Tongue (tissue), 3 donors: ENCODE measurements at places on chromosomes 12 and 14.
A peak's percentile ranks its signal among the peaks of the same experiment; 100 is the strongest.

DNA sequence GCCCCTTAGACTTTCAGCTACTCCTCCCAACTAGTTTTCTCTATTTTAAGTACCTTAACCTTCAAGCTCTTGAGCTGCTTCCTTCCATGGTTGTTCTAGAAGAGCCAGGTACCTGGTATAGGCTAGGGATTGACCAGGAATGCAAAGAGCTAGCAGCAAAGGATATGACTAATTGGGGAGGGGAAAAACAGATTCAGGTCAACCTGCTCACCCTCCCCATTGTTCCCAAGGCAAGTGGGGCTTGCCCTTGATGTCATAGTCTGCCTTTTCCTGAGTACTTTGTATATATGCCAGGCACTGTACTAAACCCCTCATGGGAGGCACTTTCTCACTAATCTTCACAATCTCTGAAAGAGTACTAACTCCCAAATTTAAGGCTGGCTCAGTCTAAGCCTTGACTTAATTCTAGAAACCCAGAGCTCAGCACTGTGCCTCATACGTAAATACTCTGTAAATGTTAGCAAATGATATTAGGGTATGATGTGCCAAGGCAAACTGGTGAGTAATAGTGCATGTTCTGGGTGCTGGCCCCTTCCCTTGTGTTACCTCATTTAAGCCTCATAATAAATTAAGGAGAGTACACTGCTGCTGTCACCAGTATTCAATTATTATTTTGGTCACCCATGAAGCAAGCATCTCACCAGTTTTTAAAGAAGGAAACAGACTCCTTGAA, 42.2 kb downstream of the SUDS3 start:
- DNase-seq: no peak

DNA sequence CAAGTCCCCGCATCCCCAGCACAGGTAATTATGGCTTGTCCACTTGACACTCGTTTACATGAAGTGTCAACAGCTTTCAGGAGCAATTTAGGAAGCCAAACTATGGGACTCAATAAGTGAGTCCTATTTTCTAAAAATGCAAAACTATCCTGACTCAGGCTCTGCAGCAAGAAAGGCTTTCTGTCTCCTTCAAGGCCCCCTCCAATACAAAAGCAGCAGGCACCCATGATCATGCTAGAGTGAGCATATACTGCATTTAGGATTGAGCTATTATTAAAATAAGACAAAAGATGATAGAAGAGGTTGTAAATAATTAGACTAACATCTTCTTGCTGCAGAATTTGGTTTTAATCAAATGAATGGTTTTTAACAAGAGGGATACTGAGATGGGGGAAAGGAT, 3.2 kb downstream of the SIX6 start:
- peak; percentile 13 for DNase-seq

DNA sequence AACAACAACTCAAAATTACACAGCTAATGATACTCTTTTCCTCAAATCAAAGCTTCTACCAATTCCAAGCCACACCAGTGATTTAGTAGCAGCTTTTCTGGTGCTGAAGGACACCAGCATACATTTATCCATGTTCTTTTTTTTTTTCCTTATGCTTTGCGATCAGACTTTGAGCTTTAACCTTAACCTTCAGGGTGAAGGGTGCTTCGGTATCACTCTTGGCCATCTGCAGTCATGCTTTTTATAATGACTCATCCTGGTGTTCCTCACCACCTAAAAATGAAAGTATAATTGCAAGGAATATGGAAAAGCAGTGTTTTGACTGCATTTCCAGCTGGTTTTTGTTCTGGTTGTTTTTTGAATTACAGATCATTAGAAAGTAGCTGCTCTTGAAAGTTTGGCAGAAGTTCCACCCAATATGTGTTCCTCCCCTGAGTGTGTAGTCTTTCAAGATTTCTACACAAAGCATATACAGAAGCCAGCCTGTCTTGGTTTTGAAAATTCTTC, 1.3 kb upstream of the SLC41A2 start:
- peak; percentile 46 for DNase-seq

GRCh38 chr12:32252199-32253073, 145.8 kb downstream of the BICD1 start:
- no peak for DNase-seq

GRCh38 chr12:85244561-85244960, 35.5 kb upstream of the ALX1 start:
- DNase-seq: no peak

DNA sequence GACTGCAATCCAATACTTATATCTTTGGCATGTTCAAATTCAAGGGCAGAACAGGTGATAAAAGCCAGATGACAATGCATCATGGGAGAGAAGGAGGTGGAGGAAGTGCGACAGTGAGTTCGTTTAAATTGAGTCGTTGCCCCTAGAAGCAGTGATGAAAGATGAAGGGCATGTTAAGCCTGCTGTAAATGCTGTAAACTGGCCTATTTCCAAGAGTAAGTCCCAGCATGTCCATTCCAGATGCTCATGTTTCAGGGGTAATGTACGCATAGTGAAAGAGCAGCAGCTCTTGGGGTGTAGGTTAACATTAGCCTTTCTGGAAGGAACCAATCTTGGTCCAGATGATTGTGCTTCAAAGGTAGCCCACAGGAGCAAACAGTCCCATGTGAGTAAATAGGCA, 97.1 kb downstream of the C2CD5 start:
- peak; percentile 62 for DNase-seq

DNA sequence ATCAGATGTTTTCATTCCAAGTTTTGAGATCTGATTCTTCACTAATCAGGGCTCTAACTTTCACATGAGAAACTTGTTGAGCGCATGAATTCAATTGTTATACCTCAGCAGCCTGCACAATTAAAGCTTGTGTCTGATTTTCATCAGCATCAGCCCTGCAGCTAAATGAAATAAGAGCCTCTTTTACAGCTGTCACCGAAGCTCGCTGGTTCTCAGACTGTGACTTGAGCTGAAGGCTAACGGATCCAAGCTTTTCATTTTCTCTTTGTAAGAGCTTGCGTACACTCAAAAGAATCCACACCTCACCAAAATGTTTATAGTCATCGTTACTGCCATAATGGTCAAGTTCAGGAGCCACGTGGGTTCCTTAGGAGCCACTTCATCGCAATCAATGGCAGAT, 65.5 kb upstream of the BEGAIN start:
- peak; percentile 93 for DNase-seq
